NCI-H1694 (cell line): ENCODE measurements at places on chromosomes 7 and 10.

DNA sequence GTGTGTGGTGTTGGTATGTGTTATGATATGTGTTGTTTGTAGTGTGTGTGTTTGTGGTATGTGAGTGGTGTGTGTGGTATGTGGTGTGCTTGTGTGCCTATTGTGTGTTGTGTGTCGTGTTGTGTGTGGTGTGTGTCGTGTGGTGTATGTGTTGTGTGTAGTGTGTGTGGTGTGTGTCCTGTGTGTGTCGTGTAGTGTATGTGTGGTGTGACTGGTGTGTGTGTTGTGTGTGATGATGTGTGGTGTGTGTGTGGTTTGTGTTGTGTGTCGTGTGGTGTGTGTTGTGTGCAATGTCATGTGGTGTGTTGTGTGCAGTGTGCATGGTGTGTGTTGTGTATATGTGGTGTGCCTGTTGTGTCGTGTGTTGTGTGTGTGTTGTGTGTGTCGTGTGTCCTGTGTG is 144.6 kb downstream of the DNAJB6 start:
- no peak for DNase-seq

DNA sequence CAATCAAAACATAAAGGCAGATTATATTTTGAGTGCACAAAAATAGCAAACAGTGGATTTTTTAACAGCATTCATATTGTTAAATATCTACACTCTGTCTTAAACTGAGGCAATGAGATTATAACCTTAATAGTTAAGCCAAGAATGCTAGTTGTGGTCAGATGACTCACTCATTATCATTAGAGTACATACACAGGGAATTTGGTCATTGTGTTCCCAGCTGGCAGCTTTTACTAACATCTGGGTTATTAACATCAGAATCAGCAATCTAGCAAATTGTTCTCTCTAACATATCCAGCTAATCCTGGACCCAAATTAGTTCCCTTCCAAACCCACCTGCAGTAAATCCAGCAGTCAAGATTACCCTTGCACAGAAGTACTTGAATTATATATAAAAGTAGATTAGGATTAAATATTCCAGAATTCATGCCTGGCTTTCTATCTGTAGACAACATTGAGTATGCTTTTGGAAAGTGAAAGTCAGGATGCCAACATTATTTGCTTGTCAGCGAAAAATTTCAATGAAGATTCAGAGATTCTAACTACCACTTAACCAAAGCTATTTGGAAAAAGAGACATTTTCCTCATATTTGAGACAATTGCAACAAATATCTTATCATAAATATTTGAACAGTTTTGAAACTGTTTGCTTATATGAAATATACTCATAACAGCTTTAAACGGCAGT is 1035.6 kb upstream of the PHF14 start:
- DNase-seq, result no peak

DNA sequence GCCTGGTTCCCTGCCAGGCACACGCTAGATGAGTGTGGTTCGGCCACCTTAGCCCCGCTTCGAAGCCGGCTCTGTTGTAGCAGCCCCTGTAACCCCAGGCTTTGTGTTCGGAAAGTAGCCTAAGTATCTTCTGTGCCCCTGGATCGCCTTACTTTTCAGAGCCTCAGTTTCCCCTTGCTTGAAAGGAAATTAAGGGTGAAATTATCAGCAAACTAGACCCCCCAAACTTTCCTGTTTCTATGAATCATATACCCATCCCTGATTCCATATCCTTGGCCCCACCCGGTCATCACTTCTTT is 312 bp downstream of the PDCD11 start:
- DNase-seq, result no peak

DNA sequence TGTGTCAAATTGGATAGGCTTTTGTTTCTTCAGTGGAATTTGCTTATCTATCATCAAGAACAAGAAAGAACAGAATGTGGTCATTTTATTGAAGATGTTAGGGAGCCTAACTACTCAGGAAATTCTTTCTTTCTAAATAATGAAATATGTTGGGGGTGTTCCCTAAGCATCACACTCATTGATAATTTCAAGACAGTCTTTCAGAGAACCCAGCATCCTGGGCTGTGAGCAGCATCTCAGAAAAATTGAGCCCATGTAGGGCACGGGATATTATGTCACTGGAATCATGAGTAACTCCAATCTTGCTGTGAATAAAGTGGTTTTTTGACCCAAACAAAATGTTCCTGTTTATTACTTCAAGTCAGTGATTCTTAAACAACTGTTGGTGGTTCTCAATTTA is 27.3 kb downstream of the PON1 start:
- DNase-seq, result no peak

DNA sequence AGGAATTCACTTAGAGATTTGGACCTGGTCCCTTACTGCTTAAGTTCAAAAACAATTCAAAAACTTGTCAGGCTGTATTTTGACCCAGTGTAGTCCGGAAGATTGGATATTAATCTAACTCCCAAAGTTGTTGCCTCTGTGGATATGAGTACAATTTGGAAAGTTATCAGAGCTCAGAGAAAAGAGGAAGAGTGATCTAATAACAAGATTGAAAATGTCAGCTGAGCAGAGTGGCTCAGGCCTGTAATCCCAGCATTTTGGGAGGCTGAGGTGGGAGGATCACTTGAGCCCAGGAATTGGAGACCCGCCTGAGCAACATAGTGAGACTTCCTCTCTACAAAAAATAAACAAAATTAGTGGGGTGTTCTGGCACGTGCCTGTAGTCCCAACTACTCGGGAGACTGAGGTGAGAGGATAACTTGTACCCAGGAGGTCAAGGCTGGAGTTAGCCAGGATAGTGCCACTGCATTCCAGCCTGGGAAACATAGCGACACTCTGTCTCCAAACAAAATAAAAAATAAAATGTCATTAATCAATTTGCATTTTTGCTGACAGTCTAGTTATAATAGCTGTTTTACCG is 3.2 kb upstream of the ASCC1 start:
- DNase-seq, result no peak
